ENCODE measurements at places on chromosomes 11 and 22.
A peak's percentile ranks its signal among the peaks of the same experiment; 100 is the strongest.

GRCh38 chr11:129611661-129612446 is 203.8 kb upstream of the TMEM45B start:
- DNase-seq = no peak

DNA sequence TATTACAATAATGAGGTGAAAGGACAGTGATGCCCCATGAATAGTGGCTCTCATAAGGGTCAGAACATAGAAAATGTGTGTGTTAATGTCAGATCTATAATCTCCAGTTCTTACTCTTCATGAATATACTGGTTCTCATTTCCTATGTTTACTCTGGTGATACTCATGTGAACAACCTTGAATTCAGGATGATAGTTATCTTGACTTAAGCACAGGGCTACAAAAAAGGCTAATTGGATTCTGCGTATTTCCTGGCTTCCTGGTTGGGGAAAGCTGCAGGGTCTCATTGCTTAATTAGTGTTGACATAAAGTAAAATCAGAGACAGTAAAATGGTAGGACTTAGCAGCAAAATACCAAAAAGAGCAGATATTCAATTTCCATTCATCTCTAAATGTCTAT is 1316.8 kb upstream of the RAG2 start:
- DNase-seq = no peak

- DNase-seq = no peak
These were observed 1.3 kb downstream of the CSNK1E start for GRCh38 chr22:38315823-38316363.

DNA sequence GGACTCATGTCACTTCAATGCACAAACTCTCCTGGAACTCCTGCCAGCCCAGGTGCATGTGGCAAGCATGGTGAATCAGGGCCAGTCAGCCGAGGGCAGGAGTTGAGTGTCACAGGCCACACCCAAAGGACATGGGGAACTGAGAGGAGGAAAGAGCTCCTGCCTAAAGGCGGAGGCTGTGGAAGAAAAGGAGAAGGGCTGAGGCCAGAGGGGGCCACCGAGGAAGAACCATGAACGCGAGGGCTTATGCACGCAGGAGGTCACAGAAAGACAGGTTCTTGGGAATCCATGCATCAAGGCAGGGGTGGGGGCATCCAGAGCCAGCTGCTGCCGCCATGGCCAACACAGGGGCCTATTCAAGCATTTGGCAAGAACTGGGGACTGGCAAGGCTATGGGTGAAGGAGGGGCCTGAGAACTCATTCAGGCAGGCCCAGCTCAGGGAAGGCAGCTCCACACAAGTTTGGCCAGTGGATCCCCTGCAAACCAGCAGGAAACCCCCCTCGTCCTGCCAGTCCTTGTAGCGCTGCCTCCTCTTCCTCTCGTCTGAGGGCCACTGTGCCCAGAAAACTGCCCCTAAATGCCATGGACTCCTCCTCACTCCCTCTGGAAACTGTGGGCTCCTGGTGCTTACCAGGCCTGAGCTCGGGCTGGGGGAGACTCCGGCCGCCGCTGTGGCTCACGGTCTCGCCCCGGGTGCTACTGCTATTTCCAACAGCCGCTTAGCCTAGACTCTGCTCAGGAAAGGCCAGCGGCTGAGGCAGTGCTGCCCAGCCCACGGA is 15.4 kb downstream of the PPM1F start:
- peak; percentile 27 for DNase-seq

DNA sequence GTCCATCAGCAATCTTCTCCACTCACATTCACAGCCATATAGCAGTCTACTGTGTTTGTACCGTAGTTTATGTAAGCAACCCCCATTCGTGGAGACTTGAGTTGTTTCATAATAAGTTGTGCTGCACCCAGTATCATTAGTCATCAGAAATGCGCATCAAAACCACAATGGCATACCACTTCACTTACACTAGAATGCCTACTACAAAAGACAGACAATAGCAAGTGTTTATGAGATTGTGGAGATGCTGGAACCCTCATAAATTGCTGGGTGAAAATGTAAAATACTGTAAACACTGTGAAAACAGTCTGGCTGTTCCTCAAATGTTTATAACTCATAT is 133.3 kb downstream of the ATXN10 start:
- peak; percentile 89 for DNase-seq

DNA sequence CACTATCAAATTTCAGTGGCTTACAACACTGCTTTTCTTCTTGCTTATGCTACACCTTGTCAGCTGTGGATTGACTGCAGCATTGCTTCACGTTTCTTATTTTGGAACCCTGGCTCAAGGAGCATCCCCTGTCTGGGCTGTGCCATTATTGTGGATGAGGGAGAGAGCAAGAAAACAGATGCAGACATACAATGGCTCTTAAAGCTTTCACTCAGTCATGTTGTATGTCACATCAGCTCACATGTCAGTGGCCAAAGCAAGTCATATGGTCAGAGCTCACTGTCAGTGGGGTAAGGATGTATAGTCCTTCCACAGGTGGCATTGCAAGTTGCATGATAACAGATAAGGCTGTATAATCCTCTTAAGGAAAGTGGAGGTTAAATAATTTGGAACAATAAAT is 10.0 kb downstream of the ARHGEF12 start:
- no peak for DNase-seq

- DNase-seq = no peak
These were observed 32.8 kb downstream of the MYEOV start for GRCh38 chr11:69326622-69327219.

GRCh38 chr11:118903204-118904015 is 19.7 kb downstream of the CXCR5 start:
- DNase-seq = no peak

GRCh38 chr22:42163515-42163914 is 32.9 kb upstream of the CYP2D6 start:
- no peak for DNase-seq

DNA sequence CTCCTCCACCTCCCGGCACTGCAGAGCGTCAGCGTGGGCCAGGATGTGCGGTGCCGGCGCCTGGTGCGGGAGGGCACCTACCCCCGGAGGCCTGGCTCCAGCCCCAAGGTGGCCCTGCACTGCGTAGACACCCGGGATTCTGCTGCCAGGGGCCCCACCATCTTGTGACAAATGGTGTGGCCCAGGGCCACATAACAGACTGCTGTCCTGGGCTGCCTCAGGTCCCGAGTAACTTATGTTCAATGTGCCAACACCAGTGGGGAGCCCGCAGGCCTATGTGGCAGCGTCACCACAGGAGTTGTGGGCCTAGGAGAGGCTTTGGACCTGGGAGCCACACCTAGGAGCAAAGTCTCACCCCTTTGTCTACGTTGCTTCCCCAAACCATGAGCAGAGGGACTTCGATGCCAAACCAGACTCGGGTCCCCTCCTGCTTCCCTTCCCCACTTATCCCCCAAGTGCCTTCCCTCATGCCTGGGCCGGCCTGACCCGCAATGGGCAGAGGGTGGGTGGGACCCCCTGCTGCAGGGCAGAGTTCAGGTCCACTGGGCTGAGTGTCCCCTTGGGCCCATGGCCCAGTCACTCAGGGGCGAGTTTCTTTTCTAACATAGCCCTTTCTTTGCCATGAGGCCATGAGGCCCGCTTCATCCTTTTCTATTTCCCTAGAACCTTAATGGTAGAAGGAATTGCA is 13.5 kb downstream of the TSKU start:
- DNase-seq = no peak

DNA sequence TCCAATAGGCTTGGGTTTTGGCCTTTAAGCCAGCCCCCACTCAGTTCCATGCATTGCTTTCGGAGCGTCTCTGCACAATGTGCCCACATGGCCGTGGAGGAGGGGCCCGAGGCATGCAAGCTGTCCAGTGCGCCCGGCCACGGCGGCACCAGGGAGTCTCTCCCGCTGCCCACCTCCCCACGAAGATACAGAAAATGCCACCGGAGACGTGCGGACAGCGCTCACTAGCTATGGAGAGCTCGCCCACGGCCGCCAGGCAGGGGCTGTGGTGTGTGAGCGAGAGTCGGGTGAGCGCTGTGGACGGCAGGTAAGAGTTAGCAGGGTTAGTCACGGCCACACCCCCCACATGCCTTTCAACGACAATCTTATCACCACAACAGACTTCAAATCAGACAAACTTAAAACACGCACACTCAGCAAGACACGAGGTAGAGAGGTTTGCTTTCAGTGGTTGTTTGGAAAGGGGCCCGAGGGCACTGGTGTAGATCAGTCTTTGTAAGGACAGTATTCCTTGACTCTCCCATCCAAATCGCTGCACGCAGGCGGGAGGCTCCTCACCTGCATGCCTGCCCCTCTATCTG is 18.7 kb upstream of the BID start:
- no peak for DNase-seq

GRCh38 chr11:8002676-8003075 is 15.5 kb downstream of the EIF3F start:
- DNase-seq = no peak

GRCh38 chr11:118892964-118893363 is 9.3 kb downstream of the CXCR5 start:
- no peak for DNase-seq

- peak; percentile 97 for DNase-seq
These were observed 78.5 kb downstream of the TRAF6 start for GRCh38 chr11:36431429-36432092.

DNA sequence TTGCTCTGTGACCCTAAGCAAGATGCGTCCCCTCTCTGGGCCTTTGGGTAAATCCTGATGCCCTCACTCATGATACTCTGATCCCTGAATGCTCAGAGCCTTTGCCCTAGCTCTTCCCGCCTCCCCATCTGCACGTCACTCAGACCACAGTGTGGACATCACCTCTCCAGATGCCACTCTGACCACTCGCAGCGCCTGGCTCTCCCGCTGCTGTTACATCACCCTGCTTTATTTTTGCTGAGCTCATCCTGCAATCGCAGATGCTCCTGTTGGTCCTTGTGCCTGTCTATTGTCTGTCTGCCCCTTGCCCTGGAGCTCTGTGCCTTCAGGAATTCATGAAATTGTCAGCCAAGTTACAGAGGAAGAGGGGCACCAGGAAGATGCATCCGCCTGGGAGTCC is 5.5 kb downstream of the OSM start:
- DNase-seq = no peak

- DNase-seq = no peak
These were observed 158.9 kb downstream of the MYO18B start for GRCh38 chr22:25900880-25901279.

- no peak for DNase-seq
These were observed 3.4 kb upstream of the BID start for GRCh38 chr22:17777717-17778044.

- no peak for DNase-seq
These were observed 591.1 kb downstream of the BRD1 start for GRCh38 chr22:49236541-49237075.

- DNase-seq = no peak
These were observed 128.4 kb downstream of the OPCML start for GRCh38 chr11:133403900-133404299.

GRCh38 chr22:19955241-19956128 is 13.9 kb upstream of the TXNRD2 start:
- DNase-seq = no peak

- DNase-seq = no peak
These were observed 43.7 kb downstream of the SCGB1A1 start for GRCh38 chr11:62462508-62462892.

DNA sequence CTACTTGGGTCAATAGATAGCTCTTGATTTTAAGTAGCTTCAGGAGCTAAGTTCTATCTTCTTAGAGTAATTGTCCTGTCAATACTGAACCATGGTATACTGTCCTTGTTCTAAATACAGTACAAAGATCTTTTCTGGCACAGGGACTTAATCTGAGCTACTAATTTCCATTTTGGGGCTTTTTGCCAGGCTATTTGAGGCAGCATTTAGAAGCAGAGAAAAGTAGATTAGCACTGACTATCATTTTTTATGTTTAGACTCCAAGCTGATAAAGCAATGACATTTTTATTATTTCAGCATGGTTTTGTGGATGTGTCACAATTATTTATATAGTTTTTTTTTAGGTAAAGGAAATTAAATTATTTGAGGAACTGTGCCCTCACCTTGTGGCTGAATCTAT is 163.2 kb downstream of the FAT3 start:
- DNase-seq = no peak

DNA sequence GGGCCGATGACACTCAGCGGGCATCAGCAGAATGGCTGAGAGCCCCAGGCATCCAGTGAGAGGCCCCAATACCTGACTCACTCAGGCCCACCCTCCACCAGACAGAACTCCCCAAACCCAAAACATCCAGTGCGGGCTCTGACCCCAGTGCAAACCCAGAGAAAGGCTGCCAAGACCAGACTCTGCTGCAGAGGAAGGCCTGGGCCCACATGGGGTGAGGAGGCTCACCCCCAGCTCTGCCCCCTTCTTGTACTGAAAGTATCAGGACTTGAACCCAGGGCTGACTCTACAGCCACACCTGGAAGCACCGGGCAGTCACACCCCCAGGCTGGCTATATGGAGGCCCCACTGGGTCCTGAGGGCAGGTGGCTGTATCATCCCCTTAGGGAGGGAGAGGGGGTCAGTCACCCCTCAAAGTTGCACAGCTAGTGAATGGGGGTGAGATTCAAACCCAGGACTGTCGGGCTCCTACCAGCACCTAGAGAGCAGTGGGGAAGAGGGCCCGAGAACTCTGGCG is 49.3 kb downstream of the IGLL1 start:
- no peak for DNase-seq

DNA sequence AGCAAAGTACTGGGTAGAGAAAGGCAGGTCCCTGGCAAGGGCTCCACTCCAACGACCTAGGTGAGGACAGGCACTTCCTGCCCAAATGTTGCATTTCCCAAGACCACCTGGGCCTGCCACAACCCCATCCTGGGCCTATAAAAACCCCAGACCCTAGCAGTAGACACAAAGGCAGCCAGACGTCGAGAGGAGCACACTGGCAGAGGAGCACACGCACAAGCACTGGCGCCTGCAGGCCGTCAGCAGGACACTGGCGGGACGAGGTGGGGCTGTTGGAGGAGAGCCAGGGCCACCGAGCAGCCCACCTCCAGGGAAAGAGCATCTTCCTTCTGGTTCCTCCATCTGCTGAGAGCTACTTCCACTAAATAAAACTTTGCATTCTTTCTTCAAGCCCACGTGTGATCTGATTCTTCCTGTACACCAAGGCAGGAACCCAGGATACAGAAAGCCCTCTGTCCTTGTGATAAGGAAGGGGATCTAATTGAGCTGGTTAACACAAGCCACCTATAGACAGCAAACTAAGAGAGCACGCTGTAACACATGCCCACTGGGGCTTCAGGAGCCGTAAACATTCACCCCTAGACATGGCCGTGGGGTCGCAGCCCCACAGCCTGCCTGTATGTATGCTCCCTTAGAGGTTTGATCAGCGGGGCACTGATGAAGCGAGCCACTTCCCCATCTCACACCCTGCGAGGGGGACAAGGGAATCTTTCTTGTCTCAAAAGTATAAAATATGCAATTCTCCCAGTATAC is 89.7 kb upstream of the MTMR2 start:
- DNase-seq = no peak

GRCh38 chr11:113629562-113629961 is 76.5 kb downstream of the TMPRSS5 start:
- DNase-seq = no peak

DNA sequence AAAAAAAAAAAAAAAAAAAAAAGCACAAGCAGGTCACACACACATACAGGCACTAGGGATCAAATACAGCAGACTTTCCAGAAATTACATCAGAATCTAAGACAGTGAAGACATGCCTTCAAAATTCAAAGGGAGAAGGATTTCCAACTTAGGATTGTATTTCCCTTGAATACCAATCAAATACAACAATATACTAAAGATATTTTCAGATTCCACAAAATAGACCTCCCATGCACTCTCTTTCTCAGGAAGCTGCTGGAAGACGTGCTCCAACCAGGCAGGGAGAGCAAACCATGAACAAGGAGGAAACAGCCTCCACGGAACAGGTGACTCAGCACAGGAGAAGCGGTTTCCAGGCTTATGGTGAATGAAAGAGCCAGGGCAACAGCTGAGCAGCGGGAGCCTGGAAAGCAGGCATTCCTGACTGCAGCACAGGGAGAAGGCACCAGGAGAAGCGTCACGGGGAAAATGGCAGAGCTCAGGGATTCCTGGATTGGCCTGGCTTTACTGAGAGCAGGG is 32.0 kb downstream of the TMEM184B start:
- DNase-seq = peak; percentile 63
